ENCODE measurements at places on chromosomes 2 and 18.

DNA sequence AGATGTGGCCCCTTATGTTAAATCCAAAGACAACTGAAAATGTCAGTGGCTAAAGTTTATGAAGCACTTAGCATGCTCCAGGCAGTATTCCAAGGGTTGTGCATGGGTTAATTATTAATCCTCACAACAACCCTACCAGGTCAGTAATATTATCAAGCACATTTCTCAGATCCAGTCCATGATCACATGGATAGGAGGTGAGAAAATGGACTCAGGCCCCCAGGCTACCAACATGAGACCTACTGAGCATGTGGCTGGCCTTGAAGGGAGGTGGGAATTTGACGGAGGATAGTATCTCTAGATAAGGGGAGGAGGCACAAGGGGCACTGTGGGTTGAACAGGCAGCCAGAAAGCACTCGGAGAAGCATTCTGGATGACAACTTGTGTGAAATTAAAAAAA lies 412.0 kb downstream of the MEIS1 start:
- DNase-seq = no peak

- no peak for DNase-seq
These were observed 61.9 kb upstream of the ZCCHC2 start for GRCh38 chr18:62460851-62461300.

DNA sequence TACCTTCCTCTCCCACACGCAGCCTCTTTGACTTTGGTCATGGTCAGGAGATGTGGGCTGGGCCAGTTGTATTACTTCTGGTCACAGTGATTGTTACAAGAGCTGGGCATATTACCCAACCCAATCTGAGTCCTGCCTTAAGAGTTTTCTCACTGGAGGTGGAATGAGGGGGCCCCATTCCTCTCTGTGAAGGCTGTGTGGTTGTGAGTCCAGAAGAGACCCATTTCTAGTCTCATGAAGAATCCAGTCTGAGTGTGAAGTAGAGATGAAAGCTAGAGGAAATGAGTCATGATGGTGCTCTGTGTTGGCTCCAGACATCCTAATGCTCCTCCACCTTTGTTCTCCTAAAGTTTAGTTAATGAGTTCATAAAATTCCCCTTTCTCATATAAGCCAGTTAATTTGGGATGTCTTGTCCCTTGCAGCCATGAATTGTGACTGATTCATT lies 50.8 kb upstream of the RASGRP3 start:
- no peak for DNase-seq

DNA sequence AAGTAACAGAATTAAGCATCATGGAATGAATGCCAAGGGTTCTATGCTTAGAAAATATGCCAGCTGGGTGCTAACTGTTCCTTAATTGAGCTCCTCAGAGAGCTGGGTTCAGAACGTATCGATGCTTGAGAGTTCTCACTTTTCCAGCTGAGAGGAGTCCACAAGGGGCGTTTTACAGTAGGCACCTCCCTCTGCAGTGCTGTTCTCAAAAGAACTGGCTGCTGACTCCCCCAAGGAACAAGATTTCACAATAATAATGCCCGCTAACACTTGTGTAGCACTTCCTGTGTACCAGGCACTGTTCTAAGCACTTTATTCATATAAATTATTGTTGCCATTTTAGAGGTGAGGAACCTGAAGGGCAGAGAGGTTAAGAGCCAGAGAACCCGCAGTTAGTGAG lies 18.1 kb upstream of the TMEM237 start:
- DNase-seq = no peak

- DNase-seq = no peak
These were observed 3.6 kb downstream of the MZT2A start for GRCh38 chr2:131488306-131489205.

DNA sequence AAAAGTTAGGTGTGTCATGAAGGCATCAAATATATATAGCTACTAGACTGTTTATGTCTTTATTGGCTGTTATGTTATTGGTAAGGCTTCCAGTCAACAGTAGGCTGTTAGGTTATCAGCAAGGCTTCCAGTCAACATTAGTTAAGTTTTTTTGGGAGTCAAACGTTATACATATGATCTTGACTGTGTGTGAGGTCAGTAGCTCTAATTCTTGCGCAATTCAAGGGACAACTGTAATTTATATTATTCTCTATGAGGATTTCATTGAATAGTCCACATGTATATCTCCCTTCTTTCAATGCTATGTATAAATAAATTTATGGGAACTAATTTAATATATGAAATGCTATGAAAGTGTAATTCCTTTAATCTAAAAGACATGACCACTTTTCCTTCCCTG lies 757.5 kb upstream of the TMEFF2 start:
- no peak for DNase-seq

DNA sequence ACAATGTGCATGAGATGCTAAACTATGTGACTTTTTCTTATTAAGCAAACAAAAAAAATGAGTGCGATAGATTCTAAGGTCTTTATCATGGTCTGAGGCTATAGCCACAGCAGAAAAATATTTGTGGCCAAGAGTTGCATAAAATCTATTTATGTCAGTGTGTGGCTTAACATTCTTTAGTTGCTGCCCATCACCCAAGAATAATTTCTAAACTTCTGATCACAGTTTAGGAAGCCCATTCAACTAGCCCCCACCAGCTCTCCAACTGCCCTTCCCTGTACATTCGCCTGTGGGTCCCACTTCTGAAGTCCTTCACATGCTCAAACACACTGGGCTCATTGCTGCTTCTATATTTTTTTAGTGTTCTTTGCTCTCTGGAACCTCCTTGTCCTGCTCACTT lies 107.1 kb downstream of the CTNNA2 start:
- no peak for DNase-seq

DNA sequence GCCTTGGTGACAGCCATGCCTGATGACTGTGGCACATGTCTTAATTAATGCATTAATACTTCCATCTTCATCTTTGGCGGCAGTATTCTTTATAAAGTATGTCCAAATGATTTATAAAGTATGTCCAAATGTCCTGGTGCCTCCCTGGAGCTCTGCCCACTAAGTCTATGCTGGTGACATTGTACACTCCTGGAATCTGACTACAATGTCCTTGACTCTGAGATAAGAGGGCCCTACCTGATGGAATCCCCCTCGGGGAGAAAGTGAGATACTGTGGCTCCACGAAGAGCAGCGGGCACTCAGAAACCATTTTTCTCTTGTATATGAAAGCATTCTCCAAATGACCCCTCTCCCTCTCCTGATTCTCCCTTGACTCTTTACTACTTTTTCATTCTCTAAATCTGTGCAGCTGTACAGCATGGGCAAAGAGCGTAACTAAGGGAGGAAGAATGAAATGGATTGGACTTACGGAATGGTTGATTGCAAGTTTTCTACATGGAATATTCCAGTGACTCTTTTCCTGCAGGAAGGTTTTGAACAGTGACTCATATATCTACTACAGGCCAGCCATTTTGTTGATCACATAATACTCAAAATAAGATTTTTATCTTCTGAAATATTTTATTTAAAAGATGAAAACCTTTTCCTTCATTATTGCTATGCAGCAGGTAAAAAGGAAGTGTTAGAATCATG lies 17.3 kb downstream of the RAB12 start:
- no peak for DNase-seq

DNA sequence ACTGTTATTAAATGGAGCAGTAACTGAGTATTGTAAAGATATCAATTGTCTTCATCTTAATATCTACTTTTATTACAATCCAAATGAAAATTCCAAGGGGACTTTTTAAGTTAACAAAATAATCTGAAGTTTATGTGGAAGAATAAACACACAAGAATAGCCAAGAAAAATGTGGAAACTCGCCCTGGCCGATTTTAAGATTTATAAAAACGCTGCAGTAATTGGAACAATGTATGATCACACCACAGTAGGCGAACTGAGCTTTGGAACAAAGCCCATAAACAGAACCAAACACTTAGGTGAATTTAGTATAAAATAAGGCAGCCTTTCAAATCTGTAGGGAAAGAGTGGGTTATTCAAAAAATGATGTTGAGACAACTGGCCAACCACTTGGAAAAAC lies 96.3 kb downstream of the ANTXR1 start:
- DNase-seq = no peak

DNA sequence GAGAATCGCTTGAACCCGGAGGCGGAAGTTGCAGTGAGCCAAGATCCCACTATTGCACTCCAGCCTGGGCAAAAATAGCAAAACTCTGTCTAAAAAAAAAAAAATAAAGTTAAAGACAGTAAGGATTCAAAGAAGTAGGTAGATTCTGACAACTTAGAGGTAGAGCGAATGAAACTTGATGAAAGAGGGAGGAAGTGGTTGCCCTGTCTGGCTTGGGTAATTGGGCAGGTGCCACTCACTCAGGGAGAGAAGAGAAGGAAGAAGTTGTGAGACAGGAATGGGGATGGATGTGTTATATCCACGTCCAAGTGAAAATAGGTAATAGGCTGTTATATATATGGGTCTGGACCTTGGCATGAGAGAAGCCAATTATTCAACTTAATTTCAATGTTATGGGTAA lies 26.3 kb downstream of the NDC80 start:
- no peak for DNase-seq

GRCh38 chr2:190698895-190699294 lies 50.0 kb downstream of the NAB1 start:
- no peak for DNase-seq

- DNase-seq = no peak
These were observed 111.8 kb downstream of the EHBP1 start for GRCh38 chr2:62817348-62817747.

- no peak for DNase-seq
These were observed 327.9 kb downstream of the LPIN1 start for GRCh38 chr2:12074126-12074844.

DNA sequence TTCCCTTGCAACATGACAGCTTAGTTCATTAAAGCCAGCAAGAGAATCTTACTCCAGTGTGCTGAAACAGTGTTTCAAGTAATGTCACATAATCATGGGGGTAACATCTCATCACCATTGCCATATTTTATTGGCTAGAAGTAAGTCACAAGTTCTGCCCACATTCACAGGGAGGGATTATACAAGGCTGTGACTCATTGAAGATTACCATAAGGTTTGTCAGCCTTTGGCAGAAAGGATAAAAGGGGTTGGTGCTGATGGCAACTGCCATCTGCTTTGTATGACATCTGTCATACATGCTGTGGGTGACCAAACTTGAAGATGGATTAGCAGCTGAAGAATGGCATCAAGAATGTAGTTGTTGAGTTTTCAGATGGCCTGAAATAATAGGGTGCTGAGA lies 61.2 kb downstream of the KCNE4 start:
- no peak for DNase-seq

DNA sequence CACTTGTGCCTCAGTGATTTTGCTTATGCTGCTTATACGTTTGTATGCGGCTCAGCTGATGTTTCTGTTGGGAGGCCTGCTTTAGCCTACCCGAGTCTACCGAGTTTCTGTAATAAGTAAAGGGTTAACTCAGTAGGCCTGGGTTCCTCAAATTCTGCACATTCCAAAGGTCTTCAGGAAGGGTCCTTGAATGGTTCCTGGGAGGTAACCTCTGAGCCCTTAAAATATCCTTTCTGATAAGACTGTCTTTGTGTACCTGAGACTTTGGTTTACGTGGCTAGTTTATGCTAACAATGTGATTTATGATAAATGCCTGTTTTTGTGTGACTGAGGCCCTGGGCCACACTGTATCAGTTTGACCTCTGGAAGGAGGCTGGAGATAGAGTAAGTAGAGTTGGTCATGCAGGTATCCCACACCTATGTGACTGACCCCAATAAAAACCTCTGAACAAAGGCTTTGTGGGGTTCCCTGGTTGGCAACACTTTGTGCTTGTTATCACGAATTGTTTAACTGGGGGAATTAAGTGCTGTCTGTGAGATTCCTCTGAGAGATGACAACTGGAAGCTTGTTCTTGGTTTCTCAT lies 18.9 kb upstream of the PNPT1 start:
- no peak for DNase-seq

DNA sequence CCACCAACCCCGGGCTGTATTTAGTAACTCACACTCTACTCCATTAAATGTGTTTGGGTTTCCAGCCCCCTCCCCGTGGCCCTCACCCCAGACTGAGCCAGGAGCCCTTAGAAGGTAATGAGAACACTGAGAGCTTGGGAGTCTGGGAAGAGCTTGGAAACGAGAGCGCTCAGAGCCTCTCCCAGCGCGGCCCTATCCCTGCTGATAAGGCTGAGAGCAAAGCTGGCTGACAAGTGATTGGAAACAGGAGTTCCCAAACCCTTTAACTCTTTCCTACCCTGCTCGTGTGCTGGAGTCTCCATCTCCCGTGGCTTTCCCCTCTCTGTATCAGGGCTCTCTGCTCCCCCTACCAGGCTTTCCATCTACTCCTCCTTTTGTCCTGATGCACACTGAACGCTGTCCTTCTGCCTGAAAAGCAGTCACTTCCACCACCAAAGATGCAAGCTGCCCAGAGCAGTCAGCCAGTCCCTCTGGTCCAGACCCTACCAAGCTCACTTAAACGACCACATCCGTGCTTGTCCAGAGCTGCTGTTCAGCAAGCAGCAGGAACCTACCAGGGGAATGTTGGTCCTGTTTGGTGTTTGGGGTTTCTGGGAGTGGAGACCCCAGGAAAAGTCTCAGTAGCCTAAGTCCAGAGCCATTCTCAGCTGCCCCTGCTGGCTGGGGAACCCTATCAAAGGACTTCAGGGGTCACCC lies 100.0 kb upstream of the PKDCC start:
- DNase-seq = no peak

- DNase-seq = no peak
These were observed 441.1 kb downstream of the LRATD1 start for GRCh38 chr2:15073664-15074063.

DNA sequence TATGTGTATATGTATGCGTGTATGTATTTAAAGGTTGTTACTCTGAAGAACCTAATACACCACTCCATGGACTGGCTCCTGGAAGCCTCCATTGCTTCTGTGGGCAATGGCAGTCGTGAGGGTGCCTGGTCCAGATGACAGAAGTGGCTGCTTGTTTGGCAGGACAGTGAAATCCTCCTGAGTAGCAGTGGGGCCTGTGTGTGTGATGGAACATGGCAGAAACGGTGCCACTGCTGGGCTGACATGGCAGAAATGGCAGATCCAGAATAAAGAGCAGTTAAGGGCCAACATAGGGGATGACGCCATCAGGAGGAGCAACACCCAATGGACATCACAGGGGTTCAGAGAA lies 6.1 kb upstream of the CPLX4 start:
- no peak for DNase-seq

DNA sequence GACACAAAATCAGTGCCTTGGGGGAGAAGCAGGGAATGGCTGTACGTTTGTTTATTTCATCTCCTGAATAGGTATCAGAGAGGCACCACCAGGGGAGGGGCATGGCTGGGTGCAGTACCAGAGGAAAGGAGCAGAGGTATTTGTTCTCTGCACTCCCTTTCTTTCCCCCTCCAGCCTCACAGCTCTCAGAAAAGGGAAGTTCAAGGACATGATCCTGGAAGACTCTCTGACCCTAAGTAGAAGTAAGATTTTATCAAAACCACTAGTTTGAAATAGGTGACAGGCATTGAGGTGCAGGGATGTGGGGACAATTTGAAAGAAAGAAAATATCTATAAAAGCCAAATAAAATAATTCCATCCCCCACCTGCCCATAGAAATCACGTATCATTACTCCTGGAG lies 136.5 kb downstream of the LRRTM1 start:
- no peak for DNase-seq

GRCh38 chr2:180184506-180184905 lies 177.4 kb upstream of the CWC22 start:
- DNase-seq = no peak

GRCh38 chr18:47983946-47984345 lies 53.5 kb upstream of the SMAD2 start:
- no peak for DNase-seq
